ENCODE measurements at places on chromosomes 11 and 22.

DNA sequence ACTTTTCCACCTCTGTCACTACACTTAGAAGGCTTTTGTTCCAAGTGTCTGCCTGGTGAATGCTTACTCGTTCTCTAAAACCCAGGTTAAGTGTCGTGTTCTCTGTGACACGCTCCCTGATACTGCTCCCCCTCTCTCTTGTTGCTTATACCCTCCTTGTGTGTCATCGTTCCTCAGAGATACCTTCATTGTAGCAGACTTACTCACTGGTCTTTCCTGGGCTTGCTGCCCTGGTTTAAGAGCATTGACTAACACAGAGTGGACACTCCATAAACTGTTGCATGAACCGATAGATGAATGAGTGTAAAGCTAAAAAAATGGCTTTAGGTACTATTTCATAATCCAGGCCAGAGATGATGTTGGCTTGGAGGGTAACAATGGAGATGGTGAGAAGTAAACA is 171.3 kb downstream of the GRIK4 start:
- no peak for DNase-seq

DNA sequence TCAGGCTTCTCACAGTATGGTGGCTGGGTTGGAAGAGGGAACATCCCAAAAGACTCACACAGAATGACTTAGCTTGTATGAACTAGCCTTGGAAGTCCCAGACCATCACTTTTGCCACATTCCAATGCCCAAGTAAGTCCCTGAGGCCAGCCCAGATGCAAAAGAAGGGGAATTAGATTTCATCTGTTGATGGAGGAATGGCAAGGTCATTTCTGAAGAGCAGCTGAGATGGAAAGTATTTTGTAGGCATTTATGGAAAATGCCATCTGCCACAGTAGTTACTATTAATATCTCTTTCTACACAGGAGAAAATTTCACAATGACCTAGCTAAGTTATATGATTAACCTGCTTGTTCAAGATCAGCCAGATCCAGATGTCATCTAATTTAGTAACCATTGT is 58.8 kb downstream of the ENDOD1 start:
- no peak for DNase-seq

DNA sequence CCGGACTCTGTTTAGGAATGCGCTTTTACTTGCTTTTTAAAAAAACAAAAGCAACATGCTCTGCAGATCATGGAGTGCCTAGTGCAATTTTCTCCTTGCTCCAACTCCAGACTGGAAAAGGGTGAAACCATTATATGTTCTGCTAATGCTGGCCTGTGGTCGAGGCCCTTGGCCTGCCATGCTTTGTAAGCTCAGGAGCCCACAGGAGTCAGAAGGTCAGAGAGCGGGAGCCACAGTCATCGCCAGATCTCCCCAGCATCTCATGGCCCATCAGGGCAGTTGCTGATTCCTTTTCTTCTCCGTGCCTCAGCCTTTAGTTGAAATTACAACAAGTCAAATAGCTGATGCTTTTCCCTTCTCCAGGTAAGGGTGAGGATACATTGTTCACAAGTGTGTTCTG is 80.3 kb downstream of the DDIAS start:
- DNase-seq = no peak

- DNase-seq = no peak
Measured at GRCh38 chr11:96869207-96869606, 479.4 kb downstream of the JRKL start.

GRCh38 chr11:116862185-116862584 is 24.8 kb upstream of the APOA1 start:
- no peak for DNase-seq

- no peak for DNase-seq
Measured at GRCh38 chr11:17350455-17351171, 987 bp upstream of the NCR3LG1 start.

DNA sequence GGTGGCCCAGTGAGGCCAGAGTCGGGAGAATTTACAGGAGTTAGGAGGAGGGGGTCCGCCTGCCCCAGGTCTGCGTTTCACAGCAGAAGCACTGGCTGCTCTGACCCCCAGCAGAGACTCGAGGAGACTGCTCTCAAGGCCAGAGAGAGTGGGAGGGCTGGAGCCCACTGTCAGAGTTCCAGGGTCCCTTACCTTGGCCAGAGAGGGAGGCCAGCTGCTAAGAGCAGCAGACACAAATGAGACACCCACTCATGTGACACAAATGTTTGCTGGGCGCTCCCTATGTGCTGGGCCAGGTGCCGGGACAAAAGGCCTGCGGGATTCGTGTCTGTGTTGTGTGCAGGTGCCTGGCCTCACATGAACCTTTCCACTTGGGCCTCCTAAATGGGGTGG is 2.8 kb upstream of the TNFRSF13C start:
- DNase-seq = no peak

DNA sequence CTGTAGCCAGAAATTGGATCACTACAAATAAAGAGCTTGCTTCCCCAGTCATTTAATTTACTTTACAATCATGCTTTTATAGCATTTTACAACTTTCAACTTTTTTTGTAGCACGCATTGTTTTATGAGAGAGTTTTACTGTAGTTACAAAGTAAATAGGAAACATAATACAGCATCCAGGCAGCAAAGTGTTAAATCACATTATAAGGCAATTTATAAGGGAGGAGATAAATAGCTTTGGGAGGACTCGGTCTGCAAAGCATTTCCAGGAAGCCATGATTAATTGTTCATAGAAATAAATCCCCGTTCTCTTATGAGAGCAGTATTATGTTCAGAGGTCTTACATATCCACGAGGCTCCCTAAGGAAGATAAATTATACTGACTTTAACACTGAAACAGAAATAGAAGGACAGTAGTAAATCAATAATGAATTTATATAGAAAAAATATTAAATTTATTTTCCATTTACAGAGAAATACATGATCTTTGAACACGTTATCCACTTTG is 792.6 kb upstream of the RAG2 start:
- no peak for DNase-seq

DNA sequence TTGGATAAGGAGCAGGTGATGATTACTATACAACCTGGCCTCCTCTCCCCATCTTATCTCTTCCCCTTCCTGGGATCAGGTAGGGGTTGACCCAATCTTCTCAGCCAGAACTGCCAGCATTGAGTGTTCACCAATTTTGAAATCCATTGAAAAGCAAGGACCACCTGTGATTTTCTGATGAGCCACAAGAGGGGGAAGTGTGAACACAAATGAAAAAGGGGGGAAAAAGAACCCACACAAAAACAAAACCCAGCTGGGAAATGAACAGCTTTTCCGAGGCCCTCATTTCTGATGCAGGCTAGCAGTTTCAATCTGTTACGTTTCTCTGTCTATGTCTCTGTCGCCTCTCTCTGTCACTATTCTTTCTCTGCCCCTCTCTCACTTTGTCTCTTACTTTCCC is 161.9 kb downstream of the INSC start:
- no peak for DNase-seq

DNA sequence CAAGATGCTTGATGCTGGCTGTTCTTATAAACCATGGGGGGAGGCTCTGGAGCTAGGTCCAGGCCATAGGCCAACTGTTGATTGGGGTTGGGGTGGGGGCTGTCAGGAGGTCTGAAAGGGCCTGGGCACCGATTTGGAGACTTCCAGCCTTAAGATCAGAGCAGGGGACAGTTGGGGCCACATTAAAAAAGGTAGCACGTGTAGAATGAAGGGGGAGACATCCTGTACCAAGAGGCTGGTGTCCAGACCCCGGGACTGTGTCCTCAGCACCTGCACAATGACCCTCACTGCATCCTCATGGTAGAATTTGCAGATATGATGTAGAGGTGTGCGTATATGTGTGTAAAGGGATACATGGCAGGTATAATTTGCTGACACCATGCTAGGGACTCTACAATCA is 12.4 kb upstream of the TBX1 start:
- DNase-seq = no peak

- no peak for DNase-seq
Measured at GRCh38 chr22:35380013-35380412, 883 bp upstream of the HMOX1 start.

Measured in CD4-positive, alpha-beta T cell treated with Interleukin-4 for 4 hours (primary cell).